GM23248 (cell line): ENCODE measurements at places on chromosomes 1 and 21. TPM values are rescaled to one million over a fixed set of nuclear protein-coding genes. Genes with fewer than 3 reads are reported as not detected.

The LCA5L gene
- polyA plus RNA-seq, result 2.4 and 3.0 TPM in 2 replicates

The VWA5B1 gene
- polyA plus RNA-seq, result not detected in 2 replicates

The DYRK3 gene
- 16.9 and 18.2 TPM in 2 replicates for polyA plus RNA-seq

The LEFTY1 gene
- not detected in 2 replicates for polyA plus RNA-seq

DNA sequence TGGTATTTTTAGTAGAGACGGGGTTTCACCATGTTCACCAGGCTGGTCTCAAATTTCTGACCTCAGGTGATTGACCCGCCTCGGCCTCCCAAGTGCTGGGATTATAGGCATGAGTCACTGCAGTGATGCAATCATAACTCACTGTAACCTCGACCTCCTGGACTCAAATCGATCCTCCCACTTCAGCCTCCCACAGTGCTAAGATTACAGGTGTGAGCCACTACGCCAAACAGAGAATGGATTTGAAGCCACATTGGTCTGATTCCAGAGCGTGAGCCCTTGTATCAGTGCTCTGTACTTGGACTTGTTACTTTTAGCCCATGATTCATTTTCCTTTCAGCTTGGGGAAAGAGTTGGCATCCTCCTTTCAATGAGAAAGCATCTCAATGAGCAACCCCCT is 14.9 kb upstream of the ZNF683 start:
- DNase-seq, result peak; percentile 33

- peak; percentile 100 for DNase-seq
These were observed at the start of gene MAP3K7CL for GRCh38 chr21:29130270-29130969. Gene MAP3K7CL, plus strand, starts transcription at chr21:29130644. Its CDS starts 2,701 bp downstream, at chr21:29133345.

DNA sequence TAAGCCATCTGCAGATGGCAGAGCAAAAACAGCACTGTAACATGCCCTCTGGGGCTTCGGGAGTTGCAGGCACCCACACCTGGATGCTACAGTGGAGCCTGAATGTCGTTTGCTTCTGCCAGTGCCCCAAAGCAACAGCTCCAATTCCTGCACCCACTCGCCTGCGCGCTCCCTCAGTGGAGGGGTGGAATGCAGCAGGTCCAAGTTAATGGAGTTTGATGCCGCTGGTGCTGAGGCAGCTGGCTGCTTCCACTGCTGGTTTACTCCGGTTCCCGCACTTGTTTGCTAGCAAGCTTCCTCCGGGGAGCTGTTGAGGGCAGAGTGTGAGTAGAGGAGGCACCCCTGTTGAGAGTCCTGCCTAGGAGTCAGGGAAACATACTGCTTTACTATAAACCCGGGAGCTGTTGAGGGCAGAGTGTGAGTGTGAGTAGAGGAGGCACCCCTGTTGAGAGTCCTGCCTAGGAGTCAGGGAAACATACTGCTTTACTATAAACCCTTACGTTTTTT is 584.0 kb upstream of the TMPRSS15 start:
- no peak for DNase-seq

- DNase-seq, result no peak
These were observed 200.5 kb downstream of the PCP4 start for GRCh38 chr21:40067751-40068150.

- no peak for DNase-seq
These were observed 116.1 kb downstream of the PSMG1 start for GRCh38 chr21:39066829-39067780.

- DNase-seq, result no peak
These were observed 18.0 kb downstream of the NLRP3 start for GRCh38 chr1:247434005-247434404.

DNA sequence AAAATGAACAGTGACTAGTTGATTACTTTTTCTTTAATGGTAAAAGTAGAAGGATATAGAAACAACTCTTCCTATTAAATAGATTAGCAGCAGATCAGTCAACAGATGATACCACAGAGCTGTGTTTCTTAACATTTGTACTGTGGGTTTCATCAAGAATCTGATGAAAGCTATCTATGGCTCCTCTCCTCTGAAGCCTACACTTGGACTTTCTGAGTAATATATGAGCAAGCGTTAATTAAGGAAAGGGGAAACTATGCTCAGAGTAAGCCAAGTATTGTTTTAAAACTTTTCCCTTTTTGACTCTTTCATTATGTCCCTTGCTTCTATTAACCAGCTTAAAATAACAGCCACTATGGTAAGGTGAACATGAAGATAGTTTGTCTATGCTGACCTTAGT is 10.8 kb downstream of the ARID4B start:
- peak; percentile 72 for DNase-seq

DNA sequence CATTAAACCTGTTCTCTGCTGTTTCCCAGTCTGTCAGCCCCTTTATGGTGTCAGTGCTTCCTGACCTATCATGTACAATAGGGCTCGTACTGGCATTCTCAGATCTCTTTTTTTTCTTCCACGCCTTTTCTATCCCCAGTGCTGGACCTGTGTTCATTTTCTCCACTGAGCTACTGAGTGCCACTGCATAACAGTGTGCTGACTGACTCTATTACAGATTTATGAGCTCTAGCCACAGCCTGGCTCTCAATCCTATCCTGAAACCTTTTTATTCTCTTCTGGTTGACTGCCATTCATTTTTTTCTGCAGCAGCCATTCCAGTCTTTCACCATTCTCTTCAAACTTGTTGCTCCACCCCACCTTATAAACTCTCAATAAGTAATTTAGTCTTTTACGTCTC is 59.6 kb upstream of the MACF1 start:
- DNase-seq, result no peak

DNA sequence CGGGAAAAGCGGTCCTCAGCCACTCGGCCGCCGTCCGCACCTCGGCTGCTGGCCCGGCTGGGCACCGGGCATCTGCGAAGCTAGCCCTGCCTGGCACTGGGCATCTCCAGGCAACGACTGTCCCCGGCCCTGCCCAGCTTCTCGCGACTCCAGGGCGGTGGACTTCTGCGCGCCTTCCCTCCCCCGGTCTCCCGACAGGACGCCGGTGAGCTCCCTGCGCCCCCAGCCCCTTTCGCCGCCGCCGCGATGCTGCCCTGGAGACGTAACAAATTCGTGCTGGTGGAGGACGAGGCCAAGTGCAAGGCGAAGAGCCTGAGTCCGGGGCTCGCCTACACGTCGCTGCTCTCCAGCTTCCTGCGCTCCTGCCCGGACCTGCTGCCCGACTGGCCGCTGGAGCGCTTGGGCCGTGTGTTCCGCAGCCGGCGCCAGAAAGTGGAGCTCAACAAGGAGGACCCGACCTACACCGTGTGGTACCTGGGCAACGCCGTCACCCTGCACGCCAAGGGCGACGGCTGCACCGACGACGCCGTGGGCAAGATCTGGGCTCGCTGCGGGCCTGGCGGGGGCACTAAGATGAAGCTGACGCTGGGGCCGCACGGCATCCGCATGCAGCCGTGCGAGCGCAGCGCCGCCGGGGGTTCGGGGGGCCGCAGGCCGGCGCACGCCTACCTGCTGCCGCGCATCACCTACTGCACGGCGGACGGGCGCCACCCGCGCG is 514 bp downstream of the FAM43B start:
- DNase-seq, result peak; percentile 56

DNA sequence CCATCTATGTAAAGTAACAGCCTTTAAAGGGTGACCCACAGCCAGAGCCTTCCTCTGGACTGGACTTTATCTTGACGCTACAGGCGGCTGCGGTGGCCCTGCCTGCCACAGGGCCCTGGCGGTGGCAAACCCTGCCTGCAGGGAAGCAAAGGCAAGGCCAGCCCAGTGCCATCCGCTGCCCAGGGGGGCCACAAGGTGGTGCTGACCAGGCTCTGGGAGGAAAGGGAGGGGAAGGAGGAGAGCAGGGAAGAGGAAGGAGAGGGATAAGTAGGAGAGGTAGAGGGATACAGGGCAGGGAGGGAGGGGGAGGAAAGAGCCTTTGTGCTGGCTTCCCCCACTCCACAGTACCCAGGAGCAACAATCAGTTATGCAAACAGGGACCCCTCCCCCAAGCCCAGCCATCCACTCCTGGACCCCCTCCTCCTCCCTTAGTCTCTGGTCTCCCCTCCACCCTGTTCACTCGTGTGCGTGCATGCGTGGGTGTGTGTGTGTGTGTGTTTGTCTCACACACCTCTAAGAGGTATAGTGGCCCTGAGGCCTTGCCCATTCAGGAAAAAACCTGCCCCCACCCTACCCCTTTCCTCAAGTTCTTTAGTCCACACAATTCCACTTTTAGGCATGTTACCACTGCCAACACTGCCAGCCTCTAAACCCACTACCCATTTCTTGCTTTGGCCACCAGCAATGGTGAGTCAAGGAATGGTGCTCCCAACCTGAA is 30.3 kb downstream of the SSBP3 start:
- no peak for DNase-seq
